Fibroblast of lung (primary cell): ENCODE measurements at places on chromosomes 12 and 14. TPM values are rescaled to one million over a fixed set of nuclear protein-coding genes. Genes with fewer than 3 reads are reported as not detected.

CLECL1 gene
- not detected in 2 replicates for total RNA-seq

ATG2B gene
- total RNA-seq = 23.9 and 30.9 TPM in 2 replicates

ZNF140 gene
- total RNA-seq = 38.0 and 54.8 TPM in 2 replicates

TPPP2 gene
- total RNA-seq = not detected in 2 replicates

MYO1H gene
- 0.77 TPM in 1 of 2 replicates, not detected in the other for total RNA-seq
